CD4-positive, alpha-beta memory T cell (primary cell): ENCODE measurements at places on chromosomes 3 and 15.

GRCh38 chr3:42519568-42519962, 17.1 kb downstream of the VIPR1 start:
- no peak for DNase-seq

DNA sequence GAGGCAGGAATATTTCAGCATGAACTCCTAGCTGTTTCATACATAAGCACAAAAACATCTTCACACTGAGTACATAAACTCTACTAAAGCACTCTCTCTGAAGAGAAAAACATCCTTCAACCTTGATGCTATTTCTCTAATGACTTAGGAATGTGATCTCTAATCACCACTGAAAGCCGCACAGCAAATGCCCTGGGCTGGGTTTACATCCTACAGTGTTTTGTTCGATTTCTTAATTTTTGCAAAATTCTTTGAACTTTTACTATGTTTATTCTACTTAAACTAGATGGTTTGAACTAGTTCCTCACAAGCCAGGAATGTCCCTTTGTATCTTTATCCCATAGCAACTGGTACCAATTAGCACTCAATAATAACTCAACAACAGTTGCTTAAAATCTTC, 130.9 kb upstream of the ABI3BP start:
- DNase-seq = no peak

- no peak for DNase-seq
Observed at GRCh38 chr3:171890398-171890797, 47.2 kb downstream of the TMEM212 start.

DNA sequence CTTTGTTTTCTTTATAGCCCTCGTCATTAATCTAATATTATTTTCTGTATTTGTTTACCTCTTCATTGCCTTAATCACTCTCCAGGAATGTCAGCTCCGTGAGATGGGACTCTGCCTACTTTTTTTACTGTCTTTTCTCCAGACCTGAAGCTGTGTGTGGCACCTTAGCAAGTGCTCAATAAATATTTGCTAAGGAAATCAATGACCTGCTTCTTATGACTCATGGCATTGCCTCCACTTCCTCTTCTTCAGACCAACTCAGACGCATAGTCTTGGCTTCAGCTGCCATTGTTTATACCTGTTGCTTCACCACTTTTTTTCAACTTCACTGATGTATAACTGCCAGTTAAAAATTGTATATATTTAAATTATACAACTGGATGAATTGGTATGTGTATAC, 218.5 kb upstream of the CMC1 start:
- DNase-seq = no peak

- no peak for DNase-seq
Observed at GRCh38 chr3:173354124-173354523, 43.4 kb upstream of the NLGN1 start.

DNA sequence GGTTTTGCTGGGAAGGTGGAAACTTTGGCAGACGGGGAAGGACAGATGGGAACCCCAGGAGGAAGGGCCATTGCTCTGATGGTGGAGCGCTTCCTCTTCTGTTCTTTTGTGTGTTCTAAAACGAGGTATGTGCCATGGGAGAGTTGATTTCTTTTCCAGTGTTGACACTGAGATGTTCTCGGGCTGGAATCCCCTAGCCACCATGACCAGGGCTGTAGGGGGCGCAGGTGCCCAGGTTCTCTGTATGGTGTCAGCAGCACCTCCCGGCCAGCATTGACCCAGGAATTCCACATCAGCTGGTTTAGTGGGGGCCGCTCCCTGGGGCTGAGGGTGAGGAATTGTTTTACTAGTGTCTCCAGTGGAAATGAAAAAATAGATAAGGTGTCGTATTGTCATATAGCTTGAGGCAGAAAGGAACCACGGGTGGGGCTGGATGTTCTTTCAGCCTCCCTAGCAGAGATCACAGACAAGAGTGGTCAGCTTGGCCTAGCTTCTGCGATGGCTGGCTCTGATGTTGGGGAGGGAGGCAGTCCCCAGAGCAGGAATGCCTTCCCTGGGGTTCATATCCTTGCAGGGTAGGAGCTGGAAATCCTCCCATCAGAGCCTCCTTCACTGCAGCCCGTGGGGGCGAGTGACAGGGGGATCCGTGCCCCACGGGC, 34.2 kb upstream of the ACAD9 start:
- no peak for DNase-seq

DNA sequence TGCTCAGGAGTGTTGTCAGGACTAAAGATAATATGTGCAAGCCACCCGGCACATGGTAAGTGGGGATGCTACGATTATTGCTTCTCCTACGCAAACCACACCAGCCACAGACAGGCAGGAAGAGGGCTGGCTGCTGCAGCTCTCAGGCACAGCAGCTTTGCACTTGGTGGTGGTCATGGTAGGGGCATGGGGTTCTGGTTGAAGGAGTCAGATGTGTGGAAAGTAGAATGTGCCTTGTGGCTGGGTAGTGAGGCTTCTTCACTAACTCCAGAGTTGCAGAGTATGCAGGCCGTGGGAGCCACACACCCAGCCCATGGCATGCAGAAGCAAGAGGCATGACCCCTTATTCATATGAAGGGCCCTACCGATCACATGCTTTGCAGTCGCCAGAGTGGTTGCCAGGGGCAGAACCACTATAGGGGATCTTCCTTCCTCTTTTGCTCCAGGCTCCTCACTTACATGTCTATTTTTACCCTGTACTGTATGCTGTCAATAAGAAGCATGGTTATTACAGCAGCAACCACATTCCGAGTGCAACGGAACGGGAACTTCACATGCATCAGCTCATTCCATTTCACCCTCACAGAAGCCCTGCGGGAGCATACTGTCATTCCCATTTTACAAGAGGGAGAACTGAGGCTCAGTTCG, 59.2 kb upstream of the HERC1 start:
- DNase-seq = peak; percentile 87

DNA sequence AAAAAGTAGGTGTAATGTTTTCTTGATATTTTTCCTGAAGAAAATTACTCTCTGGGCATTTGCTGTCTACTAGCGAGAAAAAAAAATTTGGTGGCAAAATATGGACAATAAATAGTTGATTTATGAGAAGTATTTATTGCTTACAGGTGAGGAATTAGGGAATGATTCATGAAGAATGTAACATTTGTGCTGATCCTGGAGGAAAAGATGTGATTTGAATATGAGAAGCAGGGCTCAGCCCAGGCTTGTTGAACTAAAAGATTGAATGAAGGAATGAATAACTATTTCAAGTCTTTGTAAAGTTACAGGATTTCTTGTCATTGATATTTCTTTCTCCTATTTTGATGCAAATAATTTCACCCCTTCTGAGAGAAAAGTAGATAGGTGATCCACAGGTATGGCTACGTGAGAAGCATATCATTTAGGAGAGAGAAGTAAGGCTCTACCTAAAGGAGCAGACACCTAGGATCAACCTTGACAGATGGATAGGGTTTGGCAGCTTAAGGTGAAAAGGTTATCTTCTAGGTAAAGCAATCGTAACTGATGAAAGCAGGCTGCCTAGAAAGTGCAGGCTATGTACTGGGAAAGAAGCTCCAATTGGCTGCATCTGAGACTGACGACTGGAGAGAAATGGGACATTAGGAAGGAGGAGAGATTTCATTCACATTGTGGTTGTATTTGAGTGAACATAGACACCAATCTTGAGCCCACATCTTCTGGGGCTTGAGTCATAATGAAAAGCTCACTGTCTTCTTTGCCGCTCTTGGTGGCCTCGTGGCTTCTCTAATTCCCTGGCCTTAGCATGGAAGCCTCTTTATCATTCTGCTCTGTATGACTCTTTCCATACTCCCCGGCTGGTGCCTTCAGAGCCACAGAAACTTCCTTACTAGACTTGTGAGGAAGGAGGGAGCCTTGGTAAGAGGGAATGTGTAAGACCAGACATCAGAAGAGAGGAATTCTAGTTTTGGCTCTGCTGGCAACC, 106.5 kb downstream of the P3H2 start:
- DNase-seq = no peak

DNA sequence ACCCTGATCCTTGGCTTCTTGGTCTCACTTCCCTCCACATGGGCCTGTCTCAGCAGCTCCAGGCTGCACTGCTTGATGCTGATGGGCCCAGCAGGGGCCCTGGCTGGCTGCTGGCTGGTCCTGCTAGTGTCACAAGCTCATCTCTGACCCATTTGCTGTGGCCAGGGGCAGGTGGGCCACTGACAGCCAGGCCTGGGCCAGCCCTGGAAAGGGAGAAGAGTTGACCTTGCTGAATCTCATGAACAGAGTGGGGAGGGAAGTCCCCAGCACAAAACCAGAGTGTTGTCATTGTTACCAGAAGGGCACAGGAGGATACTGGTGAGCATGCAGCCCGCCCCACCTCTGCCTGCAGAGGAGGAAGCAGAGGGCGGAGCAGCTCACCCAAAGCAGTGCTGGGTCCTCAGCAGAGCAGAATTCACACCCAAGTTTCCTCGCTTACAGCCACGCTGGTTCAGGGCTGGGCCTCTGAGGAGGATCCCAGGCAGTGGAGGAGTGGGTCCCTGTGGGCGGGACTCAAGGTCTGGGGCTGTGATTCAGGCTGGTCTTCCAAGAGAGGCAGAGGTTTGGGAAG, 7.6 kb upstream of the KLF15 start:
- no peak for DNase-seq

- no peak for DNase-seq
Observed at GRCh38 chr15:41411031-41411430, 5.9 kb upstream of the RTF1 start.

- DNase-seq = no peak
Observed at GRCh38 chr3:11820531-11821041, 26.1 kb downstream of the TAMM41 start.

GRCh38 chr15:49093252-49094105, 47.2 kb upstream of the SECISBP2L start:
- DNase-seq = no peak
